ENCODE measurements at places on chromosomes 4 and X.

- DNase-seq: no peak
Observed at GRCh38 chrX:9729171-9729885, 36.3 kb downstream of the GPR143 start.

DNA sequence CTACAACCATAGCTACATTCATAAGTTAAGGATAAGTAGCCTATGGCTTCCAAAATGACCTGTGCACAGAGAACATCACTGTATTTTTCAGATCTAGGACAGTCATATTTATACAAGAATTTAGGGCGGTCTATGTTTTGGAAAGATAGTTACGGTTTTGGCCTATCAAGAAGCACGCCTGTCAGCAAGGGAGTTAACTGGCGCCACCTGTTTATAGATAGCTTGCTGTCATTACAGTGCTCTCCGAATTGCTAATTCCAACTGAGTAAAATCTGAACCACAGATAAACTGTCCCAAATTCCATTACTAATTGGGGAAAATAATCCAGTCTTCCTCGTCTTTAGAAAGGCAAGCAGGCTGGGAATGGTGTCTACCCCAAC, 646 bp downstream of the ABCB7 start:
- DNase-seq: no peak

GRCh38 chrX:97685753-97686152, 802.0 kb downstream of the RPA4 start:
- DNase-seq: no peak

GRCh38 chr4:75564023-75564422, 8.2 kb downstream of the ODAPH start:
- DNase-seq: no peak

- DNase-seq: no peak
Observed at GRCh38 chr4:112693507-112693906, 56.6 kb downstream of the LARP7 start.

- no peak for DNase-seq
Observed at GRCh38 chrX:108426262-108426661, 12.0 kb downstream of the COL4A6 start.

- DNase-seq: no peak
Observed at GRCh38 chr4:94348666-94349065, 6.0 kb upstream of the HPGDS start.

GRCh38 chr4:184444215-184444952, 30.0 kb downstream of the IRF2 start:
- no peak for DNase-seq

- DNase-seq: no peak
Observed at GRCh38 chrX:42219231-42219630, 295.9 kb upstream of the CASK start.

DNA sequence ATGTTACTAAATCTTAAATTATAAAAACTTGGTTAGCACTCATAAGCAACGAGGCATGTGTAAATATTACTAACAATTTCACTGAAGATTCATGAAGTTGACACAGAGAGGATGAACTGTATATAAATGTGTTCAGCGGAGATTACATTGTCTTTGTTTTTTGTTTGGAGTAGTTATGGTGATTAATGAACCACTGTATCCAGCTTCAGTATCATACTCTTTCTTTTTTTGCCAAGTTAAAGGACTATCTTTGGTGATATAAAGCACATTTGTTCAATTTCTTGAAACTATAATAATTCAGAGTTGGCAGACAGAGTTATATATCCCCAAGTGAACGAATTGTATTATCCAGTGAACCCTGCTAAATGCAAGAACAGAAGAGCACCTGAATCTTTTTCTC, 497.6 kb downstream of the CCSER1 start:
- DNase-seq: no peak

DNA sequence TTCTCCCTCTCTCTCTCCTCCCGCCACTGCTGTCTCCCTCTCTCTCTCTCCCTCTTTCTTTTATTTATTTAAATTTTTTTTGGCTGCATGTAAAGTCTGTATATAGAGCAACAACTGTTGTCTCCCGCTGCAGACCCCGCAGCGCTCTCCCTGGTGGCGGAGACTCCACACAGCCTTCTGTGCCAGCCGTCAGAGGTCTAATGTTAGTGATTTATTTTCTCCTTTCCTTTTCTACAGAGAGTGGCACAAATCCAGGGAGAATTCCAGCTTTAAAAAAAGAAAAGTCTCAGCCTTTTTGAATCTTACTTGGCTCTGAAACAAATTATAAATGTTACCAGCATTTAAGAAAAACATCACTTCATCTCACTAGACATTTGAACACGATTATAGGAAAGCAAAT, 106.2 kb downstream of the FAM9B start:
- DNase-seq: no peak

DNA sequence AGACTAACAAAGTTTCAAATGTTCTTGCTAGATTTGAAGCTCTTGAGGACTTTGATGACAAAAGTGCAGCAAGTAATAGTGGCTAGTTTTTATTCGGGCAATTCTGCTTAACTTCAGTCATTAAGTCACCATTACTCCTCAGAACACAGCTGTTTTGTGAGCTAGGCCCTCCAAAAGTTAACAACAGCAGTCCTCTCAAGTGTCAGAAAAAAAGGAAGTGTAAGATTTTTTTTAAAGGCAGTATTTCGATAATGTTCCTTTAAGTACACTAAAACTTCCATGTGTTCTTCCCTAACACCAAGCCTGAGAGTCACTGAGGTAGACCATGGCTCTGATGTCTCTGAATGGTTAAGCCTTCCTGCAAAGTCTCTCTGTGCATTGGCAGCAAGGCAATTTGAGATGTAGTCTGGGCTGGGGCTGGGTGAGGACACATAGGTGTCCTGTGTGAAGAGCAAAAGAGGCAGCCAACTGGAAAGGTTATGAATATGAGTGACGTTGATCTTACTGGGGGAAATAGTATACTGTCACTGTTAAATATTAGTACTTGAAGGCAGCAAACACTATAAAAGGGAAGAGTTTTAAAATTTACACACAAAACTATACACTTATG, 174.0 kb upstream of the MAP3K15 start:
- no peak for DNase-seq

DNA sequence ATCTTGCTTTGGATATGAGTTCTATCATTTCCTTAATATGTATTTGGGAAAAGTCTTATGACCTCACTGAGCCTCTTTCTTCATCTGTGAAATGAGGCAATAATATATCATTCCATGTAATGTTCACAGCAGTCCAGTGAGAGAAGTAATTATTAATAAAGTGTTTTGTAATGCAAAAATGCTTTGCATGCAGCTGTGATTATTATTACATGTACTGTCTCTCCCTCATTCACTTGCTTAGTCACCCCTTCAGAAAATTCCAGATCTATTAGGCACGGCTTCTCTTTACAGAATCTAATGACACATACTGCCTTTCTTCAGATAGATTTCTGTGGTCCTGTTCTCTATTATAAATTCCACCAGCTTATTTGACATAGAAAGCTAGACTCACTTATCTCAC, 53.5 kb upstream of the FGF13 start:
- no peak for DNase-seq

DNA sequence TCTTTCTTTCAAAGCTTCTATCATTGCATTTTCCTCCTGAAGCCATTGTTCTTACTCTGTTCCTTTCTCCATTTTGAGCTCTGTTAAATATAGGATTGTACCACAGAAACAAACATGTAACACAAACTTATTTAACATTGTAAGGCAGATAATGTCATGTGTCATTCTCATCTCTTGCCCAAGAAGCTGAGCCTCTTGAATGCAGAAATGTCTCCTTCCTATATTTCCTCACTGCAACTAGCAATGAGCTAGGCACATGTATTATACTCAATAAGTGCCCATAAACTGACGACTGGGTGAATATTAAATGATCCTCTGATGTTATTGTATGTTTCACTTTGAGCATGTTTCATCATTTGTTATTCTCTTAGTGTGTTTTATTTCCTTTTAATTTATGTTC, 56.7 kb upstream of the SLC7A11 start:
- no peak for DNase-seq

DNA sequence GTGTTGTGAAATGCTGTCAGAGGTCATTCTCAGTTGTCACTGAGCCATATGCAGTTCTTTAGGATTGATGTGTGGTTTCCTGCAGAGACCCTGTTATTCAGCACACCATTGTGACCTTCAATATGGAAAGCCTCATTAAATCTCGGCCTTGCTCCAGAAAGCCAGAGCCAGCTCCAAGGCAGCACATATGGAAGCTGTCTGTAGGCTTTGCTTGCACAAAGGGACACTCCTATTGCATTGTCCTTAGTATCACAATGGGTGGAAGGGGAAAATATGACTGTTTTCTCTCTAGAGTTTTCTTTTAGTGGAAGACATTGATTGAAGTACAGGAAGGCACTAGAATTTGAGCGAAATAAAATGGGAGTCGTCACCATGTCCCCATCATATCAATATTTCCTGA, 179.0 kb downstream of the CEP135 start:
- DNase-seq: peak; percentile 2

GRCh38 chr4:181870326-181870725, 372.9 kb upstream of the TENM3 start:
- no peak for DNase-seq

DNA sequence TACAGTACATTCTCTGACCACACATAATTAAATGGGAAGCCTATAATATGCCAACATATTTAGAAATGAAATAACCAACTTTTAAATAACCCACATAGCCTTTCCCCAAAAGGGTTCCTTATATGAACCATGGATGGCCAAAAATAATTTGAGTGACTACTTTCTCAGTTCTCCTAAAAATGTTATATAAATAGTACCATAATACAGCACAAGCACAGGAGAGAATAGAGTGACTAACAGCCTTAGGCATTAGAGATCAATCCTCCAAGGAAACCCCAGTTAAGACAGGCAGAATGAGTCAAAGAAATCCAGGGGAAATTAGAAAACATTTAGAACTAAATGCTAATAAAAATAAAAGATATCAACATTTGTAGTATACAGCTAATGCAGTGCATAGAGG, 50.2 kb downstream of the ANKRD17 start:
- DNase-seq: no peak

- no peak for DNase-seq
Observed at GRCh38 chr4:32032136-32032672, 1312.0 kb downstream of the PCDH7 start.

- no peak for DNase-seq
Observed at GRCh38 chr4:1711571-1712215, 426 bp downstream of the SLBP start.

DNA sequence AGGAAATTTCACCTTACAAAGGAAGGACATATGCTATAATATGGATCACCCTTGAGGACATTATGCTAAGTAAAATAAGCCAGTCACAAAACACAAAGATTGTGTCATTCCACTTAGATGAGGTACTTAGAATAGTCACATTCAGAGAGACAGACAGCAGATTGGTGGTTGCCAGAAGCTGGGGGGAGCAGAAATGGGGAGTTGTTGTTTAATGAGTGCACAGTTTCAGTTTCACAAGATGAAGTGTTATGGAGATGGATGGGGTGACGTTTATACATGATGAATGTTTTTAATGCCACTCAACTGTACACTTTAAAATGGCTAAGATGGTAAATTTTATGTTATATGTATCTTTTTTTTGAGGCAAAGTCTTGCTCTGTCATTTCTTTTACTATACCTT, 14.8 kb upstream of the SPON2 start:
- no peak for DNase-seq

GRCh38 chr4:145623831-145624230, 4.6 kb downstream of the MMAA start:
- no peak for DNase-seq

- no peak for DNase-seq
Observed at GRCh38 chr4:8653326-8654000, 60.9 kb downstream of the CPZ start.

DNA sequence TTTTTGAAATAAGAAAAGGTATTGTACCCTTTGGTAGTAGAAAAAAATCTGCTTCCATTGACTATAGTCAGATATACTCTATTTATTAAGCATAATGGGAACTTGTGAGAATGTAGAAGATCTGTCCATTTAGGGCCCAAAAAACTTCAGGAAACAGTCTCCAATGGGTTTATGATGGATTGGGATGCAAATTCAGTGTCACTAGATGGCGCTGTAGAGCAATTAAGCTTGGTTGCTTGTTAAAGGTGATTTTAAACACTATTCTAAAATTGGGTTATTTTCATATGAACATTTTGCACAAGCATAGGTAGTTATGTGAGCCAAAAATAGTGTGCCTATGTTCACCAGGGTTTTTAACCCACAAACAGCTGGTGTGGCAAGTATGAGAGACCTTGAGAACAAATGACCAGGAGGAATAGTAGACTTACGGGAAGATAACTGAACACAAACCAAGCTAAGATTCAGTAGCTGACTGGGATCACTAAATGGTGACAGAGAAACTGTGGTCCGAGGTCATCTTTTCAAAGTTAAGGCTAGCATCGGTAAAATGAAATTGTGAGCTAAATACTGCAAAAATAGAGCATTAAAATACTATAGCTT, 80.3 kb upstream of the LSM6 start:
- no peak for DNase-seq

DNA sequence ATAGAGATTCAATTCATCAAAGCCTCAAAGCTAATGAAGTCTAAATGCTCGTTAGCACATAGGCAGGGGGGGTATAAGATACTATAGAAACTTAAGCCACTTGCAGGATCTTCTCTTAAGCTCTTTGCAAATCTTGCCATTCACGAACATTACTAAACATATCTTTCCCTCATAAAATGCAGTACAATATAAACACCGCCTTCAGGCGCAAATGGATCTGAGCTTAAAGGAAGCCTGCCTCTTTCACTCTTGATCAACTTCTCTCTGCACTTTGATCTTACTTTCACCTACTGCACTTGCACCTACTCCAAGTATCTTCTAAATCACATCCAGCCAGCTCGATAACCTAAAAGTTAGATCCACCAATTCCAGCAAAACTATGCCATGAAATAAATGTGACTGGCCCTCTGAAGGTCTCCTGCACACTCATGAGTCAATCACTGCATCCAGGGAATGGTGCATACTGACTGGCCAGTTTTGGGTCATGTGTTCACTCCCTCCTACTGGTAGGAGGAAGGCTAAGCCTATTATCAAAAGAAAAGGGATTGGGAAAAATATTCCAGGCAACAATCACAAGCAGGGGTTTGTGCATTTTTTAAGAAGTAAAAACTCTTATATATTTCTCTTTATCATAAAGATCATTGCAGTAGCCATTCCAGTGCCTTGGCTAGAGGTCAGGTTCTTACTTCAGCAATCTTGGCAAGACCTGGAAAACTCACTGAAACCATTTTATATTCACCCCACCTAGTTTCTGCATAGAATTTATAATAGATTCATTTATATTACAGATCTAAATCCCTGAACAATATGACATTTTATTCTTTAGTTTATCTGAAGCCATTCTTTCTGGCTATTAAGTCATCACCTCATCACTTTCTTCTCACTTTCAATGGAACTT, 222.0 kb downstream of the PPP3CA start:
- DNase-seq: no peak

GRCh38 chr4:59729321-59729720, 1470.8 kb upstream of the ADGRL3 start:
- DNase-seq: no peak

DNA sequence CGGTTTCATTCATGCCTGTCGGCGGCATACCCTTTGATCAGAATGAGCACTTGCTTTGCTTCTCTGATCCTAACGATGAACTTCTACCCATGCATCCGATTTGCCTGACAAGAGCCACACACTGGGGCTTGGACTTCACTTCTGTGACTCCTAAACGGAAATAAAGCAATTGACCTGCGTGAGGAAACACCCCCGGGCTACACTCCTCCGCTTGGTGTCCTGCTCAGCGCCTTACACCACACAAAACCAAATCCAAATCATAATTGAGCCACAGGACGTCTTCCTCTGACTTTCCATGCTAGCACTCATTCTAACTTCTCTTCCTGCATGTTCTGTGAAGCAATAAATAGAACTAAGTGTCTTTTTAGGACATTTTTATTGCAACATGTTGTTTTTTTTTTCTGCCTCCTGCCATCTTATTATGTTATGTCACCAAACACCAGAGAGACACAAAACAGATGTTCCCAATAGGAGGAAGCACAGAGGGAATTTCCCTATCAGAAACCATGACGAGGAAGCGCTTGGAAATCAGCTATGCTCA, 110.8 kb upstream of the FAM9B start:
- DNase-seq: no peak

All from DMS153 (cell line).